CD4-positive, CD25-positive, alpha-beta regulatory T cell (primary cell): ENCODE measurements at places on chromosomes 16 and 17. TPM values are rescaled to one million over a fixed set of nuclear protein-coding genes. Genes with fewer than 3 reads are reported as not detected.
A peak's percentile ranks its signal among the peaks of the same experiment; 100 is the strongest.

PLK1 gene
- total RNA-seq: 1.6 TPM

- no peaks in the 10 kb centered on the region for H3K36me3 ChIP-seq
- H3K4me1 ChIP-seq: peaks cover 4% of the 10 kb centered on the region
- H3K4me3 ChIP-seq: no peak overlapping the region
Observed at GRCh38 chr17:17001076-17001777, 29.3 kb upstream of the TNFRSF13B start.

GRCh38 chr16:75573955-75574354 is 7.8 kb downstream of the GABARAPL2 start:
- peaks cover 91% of the 10 kb centered on the region for H3K36me3 ChIP-seq
- no peaks in the 10 kb centered on the region for H3K27me3 ChIP-seq
- peaks cover 8% of the 10 kb centered on the region for H3K4me1 ChIP-seq
- no peak overlapping the region for H3K4me3 ChIP-seq
- no peak overlapping the region for H3K27ac ChIP-seq

TMEM106A gene
- total RNA-seq: 12.9 TPM

DNA sequence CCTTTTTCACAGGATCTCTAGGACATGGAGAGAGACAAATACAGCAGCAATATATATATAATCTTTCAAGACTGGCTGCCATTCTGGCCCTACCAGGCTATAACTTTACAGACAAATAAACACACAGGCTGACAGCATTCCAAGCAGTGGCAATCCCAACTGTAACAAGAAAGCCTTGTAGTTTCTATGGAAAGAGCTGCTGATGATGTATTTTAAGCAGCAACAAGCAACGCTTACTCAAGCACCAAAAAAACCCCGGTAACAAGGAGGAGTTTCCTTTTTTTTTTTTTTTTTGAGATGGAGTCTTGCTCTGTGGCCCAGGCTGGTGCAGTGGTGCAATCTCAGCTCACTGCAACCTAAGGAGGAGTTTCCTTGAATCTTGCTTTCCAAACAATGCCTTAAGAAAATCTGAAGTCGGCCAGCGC is 23.2 kb downstream of the LSM12 start:
- H3K4me1 ChIP-seq: peaks cover 10% of the 10 kb centered on the region
- no peak overlapping the region for H3K27ac ChIP-seq
- peaks cover 18% of the 10 kb centered on the region for H3K36me3 ChIP-seq
- no peaks in the 10 kb centered on the region for H3K27me3 ChIP-seq

TEN1 gene
- total RNA-seq: 17.3 TPM

GRCh38 chr17:37068266-37068665 is 119.5 kb downstream of the AATF start:
- no peak for DNase-seq
- no peaks in the 10 kb centered on the region for H3K4me1 ChIP-seq
- no peak overlapping the region for H3K4me3 ChIP-seq
- no peaks in the 10 kb centered on the region for H3K27me3 ChIP-seq

DNA sequence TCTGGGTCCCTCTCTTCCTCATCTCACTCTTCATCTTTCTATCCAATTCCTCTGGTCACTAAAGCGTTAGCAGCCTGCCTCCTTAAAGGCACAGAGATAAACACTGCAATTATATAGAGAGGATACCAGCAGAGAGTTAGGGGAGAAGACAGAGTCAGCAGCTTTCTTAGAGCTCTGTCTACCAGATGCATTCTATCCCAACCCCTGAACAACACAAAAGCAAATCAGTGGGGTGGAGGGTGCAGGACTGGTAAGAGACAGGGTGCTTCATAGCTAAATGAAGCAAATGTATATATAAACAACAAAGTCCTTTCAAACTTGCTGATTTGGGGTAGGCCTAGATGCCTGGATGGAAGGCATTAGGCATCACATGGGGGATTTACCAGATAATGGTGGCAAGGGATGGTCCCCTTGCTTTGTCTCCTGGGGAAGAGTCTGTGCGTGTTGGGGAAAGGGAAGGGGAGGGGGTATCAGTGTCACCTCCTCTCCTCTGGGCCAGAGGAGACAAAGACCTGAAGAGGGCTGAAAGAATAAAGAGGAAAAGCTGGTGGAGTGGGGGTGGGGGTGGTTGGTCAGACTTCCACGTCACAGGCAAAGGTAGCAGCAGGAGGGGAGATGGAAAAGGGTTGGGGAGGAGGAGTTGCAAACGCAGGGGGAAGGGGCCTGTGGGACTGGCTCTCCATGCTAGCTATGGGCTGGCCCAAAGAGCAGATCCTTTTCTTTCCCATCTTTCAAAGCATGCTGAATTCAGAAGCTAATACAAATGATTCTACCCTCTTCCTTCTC is 12.0 kb downstream of the HOXB4 start:
- H3K4me3 ChIP-seq: no peak overlapping the region
- DNase-seq: no peak
- H3K36me3 ChIP-seq: no peaks in the 10 kb centered on the region
- peaks cover 6% of the 10 kb centered on the region for H3K27me3 ChIP-seq

DNA sequence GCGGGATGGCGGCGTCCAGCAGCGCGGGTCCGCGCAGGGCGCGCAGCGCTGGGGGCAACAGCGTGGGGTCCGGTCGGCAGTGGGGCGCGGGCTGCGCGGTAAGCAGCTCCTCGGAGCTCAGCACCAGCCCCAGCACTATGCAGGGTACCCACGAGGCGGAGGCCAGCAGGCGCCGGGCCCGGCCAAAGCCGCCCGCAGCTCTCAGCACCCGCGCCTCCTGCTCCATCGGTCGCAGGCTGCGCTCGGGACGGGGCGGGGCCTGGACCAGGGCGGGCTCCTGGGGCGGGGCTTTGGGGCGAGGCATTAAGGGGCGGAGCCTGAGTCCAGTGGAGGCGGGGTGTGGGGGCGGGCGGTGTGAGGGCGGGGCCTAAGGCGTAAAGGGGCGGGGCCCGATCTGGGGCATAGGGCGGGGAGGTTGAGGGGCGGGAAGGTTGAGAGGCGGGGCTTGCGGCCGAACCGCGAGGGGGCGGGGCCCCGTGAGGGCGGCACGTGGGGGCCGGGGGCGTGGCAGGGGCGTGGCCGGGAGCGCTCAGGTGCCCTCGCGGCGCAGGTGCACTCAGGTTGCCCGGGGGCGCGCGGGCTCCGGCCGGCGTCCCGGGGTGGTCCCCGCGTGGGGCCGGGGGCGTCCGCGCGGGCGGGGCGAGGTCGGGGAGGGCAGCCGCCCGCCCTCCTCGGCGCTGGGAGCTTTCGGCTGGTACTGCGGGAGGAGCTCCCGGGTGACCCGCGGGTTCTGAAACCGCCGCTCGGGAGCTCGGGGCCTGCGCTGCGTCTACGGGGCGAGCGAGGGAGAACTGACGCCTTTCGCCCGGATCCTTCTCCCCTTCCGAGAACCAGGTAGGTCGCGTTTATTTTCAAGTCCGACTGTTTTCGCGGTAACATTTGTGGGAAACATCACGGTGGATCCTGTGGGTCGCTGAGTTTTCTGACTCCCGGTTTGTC is 1.4 kb upstream of the SLC22A31 start:
- peaks cover 14% of the 10 kb centered on the region for H3K27me3 ChIP-seq
- peak; percentile 68 for DNase-seq

- no peak for DNase-seq
- peaks cover 16% of the 10 kb centered on the region for H3K27me3 ChIP-seq
- no peak overlapping the region for H3K27ac ChIP-seq
Observed at GRCh38 chr16:21302454-21302853, 24.4 kb upstream of the CRYM start.

- H3K4me3 ChIP-seq: no peak overlapping the region
- H3K36me3 ChIP-seq: no peaks in the 10 kb centered on the region
Observed at GRCh38 chr16:69100071-69100691, 5.3 kb upstream of the HAS3 start.

- no peak for DNase-seq
- no peak overlapping the region for H3K4me3 ChIP-seq
Observed at GRCh38 chr17:78892520-78892919, 10.5 kb downstream of the CEP295NL start.

DNA sequence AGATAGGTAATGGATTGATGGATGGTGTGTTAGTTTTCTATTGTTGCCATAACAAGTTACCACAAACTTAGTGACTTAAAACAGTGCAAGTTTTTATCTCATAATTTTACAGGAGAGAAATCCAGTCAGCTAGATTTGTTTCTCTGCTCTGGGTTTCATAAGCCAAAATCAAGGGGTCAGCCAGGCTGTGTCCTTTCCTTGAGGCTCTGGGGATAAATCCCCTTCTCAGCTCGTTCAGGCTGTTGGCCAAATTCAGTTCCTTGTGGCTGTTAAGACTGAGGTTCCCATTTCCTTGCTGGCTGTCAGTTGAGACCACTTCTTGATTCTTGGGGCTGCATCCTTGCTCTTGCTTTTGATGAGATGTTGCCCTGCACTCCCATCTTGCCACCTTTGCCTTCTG is 204.9 kb upstream of the CDH13 start:
- no peaks in the 10 kb centered on the region for H3K36me3 ChIP-seq
- no peak overlapping the region for H3K27ac ChIP-seq
- DNase-seq: no peak
- H3K27me3 ChIP-seq: no peaks in the 10 kb centered on the region
- H3K4me3 ChIP-seq: no peak overlapping the region
- no peaks in the 10 kb centered on the region for H3K4me1 ChIP-seq

TEDC2 gene
- not detected for total RNA-seq

SAMD14 gene
- total RNA-seq: 0.96 TPM

CCDC154 gene
- 2.6 TPM for total RNA-seq

C16orf54 gene
- 89.4 TPM for total RNA-seq

CETP gene
- not detected for total RNA-seq

LLGL2 gene
- total RNA-seq: 44.1 TPM

- no peak overlapping the region for H3K4me3 ChIP-seq
- no peaks in the 10 kb centered on the region for H3K36me3 ChIP-seq
- no peaks in the 10 kb centered on the region for H3K4me1 ChIP-seq
- peaks cover 7% of the 10 kb centered on the region for H3K27me3 ChIP-seq
- DNase-seq: no peak
Observed at GRCh38 chr16:75745242-75745641, 19.0 kb upstream of the CPHXL start.

MEIOC gene
- total RNA-seq: not detected

MMP15 gene
- 0.27 TPM for total RNA-seq

GRCh38 chr16:75340741-75341491 is 89.5 kb upstream of the BCAR1 start:
- no peaks in the 10 kb centered on the region for H3K27me3 ChIP-seq
- DNase-seq: no peak
- H3K4me3 ChIP-seq: no peak overlapping the region
- no peaks in the 10 kb centered on the region for H3K4me1 ChIP-seq
- no peak overlapping the region for H3K27ac ChIP-seq

- H3K27me3 ChIP-seq: peaks cover 3% of the 10 kb centered on the region
- no peaks in the 10 kb centered on the region for H3K36me3 ChIP-seq
- DNase-seq: no peak
- no peak overlapping the region for H3K27ac ChIP-seq
- H3K4me3 ChIP-seq: no peak overlapping the region
Observed at GRCh38 chr17:9669551-9670008, 24.3 kb downstream of the USP43 start.

GRCh38 chr16:27698266-27698665 is 148.3 kb downstream of the KATNIP start:
- H3K36me3 ChIP-seq: no peaks in the 10 kb centered on the region
- DNase-seq: no peak
- H3K4me3 ChIP-seq: no peak overlapping the region

DNA sequence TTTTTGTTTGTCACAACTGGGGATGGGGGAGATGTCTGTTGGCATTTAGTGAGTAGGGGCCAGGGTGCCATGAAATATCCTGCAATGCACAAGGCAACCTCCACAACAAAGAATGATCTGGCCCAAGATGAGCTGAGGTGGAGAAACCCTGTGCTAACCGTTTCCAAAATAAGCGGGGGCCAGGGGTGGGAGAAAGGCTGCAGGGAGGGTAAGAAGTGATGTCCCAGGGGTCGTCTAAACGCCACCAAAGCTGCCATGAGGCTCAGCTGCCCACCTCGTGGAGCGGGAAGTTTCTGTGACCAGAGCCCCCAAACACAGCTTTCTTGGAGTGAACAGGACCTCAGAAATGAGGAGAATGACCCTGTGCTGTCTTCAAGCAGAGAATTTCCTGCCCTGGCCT is 76.5 kb upstream of the CDH5 start:
- H3K4me1 ChIP-seq: no peaks in the 10 kb centered on the region
- no peak for DNase-seq
- peaks cover 3% of the 10 kb centered on the region for H3K27me3 ChIP-seq
- no peak overlapping the region for H3K4me3 ChIP-seq
- H3K36me3 ChIP-seq: no peaks in the 10 kb centered on the region

DNA sequence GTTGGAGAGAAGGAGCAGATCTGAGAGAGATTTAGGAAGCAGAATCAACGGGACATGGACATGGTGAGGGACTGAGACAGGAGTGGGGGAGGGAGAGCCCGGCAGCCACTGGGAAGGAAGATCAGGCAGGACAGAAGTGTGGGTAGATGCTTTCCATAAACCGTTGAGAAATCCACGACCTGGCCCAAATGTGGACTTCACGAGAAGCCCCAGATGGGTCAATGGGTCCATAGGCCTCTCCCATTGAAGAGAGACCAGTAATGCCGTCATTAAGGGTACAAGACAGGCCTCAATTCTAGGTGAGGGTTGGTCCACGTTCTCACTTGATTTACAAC is 530 bp upstream of the CCL22 start:
- H3K36me3 ChIP-seq: no peaks in the 10 kb centered on the region
- H3K27ac ChIP-seq: no peak overlapping the region
- H3K27me3 ChIP-seq: no peaks in the 10 kb centered on the region
- DNase-seq: no peak
- no peak overlapping the region for H3K4me3 ChIP-seq

DNA sequence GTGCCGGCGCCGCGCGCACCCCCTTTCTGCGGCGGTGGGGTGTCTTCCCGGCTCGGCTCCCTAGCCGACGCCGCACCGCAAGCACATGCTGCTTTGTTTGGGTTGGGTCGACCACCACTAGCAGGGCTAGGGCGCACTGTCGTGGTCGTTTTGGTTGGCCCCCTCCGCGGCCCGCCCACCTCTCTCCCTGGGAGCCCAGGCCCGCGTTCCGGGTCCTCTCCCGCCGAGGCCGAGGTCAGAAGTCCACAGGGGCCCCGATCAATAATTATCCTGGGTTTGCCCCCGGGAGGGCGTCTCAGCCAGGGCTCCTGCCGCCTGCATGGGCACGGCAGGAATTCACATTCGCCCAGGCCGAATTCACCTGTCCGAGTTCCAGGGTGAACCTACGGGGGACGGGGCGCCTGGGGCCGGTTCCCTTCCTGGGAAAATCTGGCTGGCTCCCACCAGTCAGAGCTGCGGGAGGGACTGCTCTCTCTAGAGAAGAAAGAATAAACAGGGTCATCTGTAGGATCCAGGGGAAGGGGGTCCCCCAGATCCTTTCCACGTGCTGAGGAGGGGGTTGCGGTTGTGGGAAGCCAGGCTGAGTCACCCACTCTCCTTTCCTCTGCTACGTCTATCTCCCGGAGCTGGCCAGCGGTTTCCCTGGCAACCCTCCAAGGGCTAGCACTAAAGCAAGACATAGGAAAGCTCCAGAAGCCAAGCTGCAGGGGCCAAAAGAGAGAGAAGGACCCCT is 584 bp upstream of the STAT5B start:
- peaks cover 41% of the 10 kb centered on the region for H3K4me1 ChIP-seq
- no peaks in the 10 kb centered on the region for H3K36me3 ChIP-seq
- H3K27me3 ChIP-seq: no peaks in the 10 kb centered on the region
- peak overlapping the region; percentile 44 for H3K4me3 ChIP-seq
- no peak for DNase-seq

- peaks cover 61% of the 10 kb centered on the region for H3K4me1 ChIP-seq
- H3K27ac ChIP-seq: peak overlapping the region; percentile 62
- no peaks in the 10 kb centered on the region for H3K27me3 ChIP-seq
- H3K4me3 ChIP-seq: peak overlapping the region; percentile 42
- H3K36me3 ChIP-seq: peaks cover 50% of the 10 kb centered on the region
Observed at GRCh38 chr17:17186051-17186450, 20.1 kb downstream of the PLD6 start.

- DNase-seq: no peak
- H3K27ac ChIP-seq: no peak overlapping the region
- H3K4me1 ChIP-seq: no peaks in the 10 kb centered on the region
- H3K27me3 ChIP-seq: no peaks in the 10 kb centered on the region
- H3K4me3 ChIP-seq: no peak overlapping the region
- no peaks in the 10 kb centered on the region for H3K36me3 ChIP-seq
Observed at GRCh38 chr16:7351610-7352510, 19.2 kb downstream of the RBFOX1 start.

LITAF gene
- 281 TPM for total RNA-seq
